ENCODE measurements at places on chromosomes 1 and 21. TPM values are rescaled to one million over a fixed set of nuclear protein-coding genes. Genes with fewer than 3 reads are reported as not detected.

DNA sequence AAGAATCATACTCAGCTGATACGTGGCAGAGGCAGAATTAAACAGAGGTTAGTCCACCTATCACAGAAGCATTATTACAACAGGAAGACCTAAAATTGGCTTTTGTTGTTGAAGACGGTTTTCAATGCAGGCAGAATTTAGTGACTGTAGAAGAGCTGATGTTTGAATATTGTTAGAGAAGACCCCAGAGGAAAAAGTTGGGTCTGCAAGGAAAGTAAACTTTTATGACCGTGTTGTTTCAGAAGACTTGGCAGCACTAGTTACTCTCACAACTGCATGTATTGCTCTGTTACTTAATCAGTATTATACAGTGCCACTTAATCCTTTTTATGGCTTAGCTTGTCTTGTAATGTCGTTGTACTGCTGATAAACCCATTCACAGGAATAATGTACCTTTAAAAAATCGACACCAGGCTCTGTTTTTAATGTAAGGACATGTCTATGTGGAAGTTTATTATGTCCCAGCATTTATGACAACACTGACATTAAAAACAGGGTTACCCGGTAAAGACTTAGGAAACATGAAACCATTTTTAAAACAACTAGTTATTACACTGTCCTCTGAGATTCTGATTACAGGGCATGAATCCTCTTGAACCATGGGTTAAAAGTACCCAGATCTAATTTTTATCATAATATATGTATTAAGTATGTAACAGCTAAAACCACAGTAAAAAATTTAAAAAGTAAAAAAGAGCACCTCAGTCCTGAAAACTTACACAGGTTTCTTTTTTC lies 235.4 kb downstream of the TTLL7 start:
- DNase-seq = no peak

The MAN1C1 gene
- 15.5 TPM for total RNA-seq

The CFHR2 gene
- not detected for total RNA-seq

The IVL gene
- total RNA-seq = not detected

The ZBTB8A gene
- not detected for total RNA-seq

DNA sequence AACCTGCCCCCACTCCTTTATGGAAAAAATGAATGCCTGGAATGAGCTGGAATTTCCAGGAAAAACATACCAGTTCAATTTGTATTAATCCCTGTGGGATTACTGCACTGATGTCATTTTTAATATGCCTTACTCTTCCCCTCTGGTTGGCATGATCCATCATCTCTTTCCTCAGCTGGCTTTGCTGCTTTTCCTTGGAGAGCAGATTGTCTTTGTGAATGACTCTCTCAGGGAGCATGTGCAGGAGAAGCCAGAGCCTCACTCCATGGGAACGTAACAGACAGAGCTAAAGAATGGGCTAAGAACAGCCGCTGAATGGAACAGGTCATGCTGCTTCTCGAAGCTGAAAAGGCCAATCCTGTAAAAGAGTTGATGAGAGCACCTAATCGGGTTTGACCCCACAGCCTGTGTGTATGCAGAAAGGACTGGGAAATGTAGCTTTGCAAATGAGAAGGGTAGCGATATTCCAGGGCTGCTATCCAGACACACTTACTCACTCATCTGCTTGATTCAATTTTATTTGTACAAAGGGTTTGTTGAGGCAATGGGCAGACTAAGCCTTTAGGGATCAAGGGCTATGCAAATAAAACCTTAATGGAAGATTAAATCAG lies 20.7 kb downstream of the PHC2 start:
- no peak for DNase-seq

DNA sequence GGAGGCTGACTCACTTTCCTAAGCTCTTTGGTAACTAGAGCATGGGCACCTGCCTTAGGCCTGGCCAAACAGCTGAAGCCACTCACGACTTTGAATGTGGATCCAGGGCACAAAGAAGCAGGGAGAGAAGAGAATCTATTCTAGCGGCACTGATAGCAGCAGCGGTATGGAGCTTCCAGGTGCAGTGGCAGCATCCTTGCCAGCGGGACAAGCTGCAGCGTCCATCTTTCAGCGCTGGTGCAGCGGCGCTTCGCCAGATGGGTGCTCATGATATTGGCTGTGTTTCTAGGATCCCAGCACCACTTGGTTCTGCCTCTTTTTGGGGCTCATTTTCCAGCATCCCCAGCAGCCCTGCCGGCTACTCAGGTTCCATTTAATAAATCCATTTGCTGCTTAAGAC lies 184.2 kb downstream of the SLC44A5 start:
- no peak for DNase-seq

The SIM2 gene
- 0.09 TPM for total RNA-seq

The CTSS gene
- total RNA-seq = 85.3 TPM

DNA sequence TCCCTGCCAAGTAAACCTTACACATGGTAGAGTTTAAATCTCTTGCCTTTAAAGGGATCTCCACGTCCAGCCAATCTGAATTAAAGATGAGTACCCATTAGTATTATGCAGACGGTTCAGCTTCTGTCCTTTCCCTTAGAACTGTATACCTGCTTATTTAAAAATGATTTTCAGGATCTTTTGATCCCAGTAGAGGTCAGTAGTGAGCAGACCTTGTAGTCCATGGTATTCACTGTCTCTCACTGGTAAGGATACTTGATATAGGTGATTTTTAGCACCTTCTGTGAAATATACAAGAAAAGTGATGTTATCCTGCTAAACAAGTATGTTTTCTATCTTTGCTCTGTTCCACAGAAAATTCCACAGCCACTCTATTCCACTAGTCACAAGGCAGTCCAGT lies 1211.6 kb upstream of the ADGRL4 start:
- no peak for DNase-seq

DNA sequence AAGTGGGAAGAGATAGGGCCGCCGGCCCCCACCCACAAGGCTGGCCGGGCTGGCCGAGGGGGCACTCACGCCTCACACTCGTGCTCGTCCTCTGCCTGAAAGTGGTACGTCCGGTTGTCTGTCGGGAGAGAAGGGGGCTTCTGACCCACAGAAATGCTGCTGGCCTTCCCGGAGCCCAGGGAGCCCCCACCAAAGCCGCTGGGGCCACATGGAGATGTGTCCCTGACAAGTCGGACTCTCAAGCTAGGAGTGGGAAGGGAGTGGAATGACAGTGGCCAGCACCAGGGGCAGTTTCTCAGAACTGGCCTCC lies 12.8 kb upstream of the TCEA3 start:
- no peak for DNase-seq
